ENCODE measurements at places on chromosomes 12 and 14.
A peak's percentile ranks its signal among the peaks of the same experiment; 100 is the strongest.

DNA sequence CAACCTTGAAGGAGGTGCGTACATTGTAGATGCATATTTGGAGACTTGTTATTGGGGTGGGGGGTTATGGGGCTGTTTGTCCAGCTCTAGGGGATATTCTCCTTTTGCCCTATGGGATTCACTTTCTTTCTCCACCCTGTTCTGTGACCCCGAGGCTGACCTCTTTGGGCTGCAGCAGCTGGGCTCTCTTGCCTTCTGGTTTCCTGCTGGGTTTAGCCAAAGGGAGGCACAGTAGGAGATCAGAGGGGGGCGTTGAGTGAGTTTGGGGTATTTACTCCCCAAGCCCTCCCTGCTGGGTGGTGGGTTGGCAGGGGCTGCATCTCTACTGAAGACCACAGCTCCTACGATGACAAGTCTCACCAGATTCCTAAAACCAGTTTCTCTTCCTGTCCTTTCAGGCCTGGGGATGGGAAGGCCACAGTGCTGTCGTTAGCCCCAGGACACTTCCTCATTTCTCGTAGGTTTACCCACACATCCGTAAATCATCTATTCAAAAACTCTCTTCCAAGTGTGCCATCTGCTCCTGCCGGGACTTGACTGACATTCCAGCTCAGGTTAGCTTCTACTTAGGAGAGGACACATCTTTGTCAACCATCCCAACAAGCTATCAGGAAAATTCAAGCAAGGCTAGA lies 127.1 kb downstream of the TMEM30B start:
- DNase-seq, result no peak

DNA sequence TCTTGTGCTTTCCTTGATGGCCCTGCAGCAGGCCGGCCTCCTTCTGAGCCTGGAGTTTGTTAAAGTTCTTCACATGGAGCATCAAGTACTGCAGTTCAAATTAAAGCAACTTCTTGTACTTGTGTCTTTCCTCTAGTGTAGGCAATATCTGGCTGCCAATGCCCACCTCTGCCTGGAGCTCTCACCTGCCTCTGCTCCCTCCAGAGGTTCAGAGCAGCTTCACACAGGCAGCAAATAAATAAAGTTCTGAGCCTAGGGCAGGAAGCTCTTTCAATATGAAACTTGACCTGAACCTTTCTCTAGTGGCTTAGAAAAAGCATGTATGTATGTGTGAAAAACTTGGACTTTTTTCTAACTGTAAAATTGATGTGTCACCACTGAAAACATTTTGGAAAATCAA lies 65.9 kb downstream of the ITPR2 start:
- no peak for DNase-seq

GRCh38 chr12:6745741-6746525 lies 7.0 kb downstream of the MLF2 start:
- no peak for DNase-seq

DNA sequence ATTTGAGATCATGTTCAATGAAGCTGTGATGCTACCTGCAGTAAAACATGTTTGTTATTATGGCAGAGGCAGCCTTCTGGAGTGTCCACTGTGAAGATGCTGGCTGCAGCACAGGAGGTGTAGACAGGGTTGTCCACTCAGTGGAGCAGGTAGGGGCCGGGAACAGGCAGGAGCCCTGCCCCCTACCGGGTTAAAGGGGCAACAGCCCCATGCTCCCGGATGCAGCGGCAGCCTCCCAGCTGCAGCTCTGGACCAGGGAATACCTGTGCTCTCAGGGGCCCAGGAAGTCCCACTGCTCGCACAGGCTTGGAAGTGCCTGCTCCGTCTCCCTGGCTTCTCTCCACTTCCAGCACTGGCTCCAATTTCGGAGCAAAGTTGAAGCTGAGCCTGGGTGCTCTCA lies 401.6 kb downstream of the FOXG1 start:
- DNase-seq, result no peak

DNA sequence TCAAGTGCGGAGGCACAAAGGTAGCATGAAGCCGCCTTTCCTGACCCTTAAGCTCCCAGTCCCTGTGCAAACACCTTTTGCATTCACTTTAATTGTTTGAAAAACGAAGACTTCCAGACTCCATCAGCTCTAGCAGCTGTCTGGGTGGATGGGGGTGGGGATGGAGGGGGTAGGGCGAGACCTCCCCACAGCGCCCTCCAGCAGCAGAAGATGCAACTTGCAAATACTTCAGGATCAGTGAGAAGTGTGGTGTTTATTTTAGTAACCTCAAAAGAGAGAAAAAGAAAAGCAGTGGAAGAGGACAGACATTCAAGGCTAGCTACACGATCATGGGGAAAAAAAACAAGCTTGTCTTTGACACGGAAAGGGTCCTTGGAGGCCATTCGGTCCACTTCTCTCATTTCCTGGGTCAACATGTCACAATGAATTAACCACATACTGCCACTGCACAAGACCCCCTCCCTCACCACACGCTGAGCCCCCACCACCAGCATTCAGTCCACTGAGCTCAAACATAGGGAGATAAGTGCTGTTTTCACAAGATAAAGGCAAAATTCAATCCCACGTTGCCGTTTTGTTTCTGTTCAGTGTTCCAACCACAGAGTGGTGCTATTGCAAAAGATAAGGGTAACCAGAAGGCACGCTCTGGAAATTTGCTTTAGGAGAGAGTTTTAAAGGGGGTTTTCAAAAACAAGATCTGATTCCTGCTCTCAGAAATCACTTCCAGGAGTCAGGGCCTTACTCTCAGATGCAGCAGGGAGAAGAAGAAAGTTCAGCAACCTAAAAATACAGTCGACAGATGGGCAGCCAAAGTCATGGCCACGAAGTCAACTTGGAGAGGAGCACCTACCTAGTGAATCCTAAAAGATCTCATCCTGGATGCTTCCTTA lies 3.3 kb upstream of the NTF3 start:
- peak; percentile 4 for DNase-seq

DNA sequence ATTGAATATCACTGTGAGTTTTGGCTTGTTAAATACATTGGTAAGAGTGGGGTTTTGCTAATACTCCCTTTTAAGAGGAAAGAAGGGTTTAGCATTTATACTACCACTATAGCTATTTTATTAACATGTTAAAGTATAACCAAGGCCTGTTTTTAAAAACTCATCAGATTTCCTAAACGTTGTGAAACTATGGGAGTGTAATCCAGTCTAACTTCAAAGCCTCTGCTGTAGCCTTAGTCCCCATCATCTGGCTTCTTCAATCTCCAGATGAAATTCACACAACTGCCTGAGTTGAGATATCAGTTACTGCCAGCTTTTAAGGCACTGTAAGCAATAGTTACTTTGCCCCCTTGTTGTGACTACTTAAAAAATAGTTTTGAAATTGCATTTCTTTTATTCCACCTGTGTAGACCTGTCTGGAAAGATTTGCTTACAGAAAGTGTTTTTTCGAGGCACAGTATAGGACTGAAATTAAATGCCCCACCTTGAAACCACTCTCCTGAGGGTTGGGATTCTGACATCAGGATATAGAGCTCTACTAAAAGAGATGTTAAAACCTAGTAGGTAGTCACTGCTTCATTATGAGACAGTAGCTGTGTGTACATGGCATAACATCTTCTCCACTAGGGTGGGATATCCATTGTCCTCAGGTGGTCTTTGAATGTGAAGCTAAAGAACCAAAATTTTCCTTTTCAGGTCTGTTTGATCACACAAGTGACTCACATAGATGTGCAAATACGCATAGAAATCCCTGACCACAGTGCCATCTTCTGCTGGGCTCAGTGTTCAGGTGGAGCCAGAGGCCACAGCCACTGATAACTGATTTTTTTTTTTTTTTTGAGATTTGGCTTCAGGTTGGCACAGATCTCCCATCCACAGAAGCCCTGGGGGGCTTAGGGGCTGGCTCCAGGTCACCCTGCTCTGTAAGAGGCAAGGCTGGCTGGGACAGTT lies 125.5 kb downstream of the DAAM1 start:
- no peak for DNase-seq

DNA sequence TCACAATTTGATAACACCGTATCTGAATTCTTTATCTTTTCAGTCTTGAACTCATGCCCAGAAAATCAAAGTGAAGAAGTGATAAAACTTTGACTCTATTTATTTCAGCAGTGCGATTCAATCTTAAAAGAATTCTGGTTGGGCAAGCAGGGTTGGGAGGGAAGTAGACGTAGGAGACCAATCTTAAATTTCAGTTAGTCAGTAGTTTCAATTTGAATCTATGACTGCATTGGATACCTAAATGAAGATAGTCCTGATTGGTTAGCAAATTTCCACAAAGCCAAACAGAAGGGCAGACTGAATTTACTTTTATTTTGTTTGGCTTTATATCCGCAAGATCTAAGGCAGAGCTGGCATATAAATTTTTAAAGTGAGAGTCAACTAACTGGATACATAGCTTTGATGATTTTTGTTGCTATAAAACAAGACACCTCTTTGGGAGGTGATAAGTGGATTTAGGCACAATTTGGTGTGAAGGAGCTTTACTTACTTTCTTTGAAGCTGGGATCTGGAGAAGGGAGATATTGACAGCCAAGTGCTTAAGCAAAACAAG lies 2.6 kb downstream of the ACSS3 start:
- no peak for DNase-seq

DNA sequence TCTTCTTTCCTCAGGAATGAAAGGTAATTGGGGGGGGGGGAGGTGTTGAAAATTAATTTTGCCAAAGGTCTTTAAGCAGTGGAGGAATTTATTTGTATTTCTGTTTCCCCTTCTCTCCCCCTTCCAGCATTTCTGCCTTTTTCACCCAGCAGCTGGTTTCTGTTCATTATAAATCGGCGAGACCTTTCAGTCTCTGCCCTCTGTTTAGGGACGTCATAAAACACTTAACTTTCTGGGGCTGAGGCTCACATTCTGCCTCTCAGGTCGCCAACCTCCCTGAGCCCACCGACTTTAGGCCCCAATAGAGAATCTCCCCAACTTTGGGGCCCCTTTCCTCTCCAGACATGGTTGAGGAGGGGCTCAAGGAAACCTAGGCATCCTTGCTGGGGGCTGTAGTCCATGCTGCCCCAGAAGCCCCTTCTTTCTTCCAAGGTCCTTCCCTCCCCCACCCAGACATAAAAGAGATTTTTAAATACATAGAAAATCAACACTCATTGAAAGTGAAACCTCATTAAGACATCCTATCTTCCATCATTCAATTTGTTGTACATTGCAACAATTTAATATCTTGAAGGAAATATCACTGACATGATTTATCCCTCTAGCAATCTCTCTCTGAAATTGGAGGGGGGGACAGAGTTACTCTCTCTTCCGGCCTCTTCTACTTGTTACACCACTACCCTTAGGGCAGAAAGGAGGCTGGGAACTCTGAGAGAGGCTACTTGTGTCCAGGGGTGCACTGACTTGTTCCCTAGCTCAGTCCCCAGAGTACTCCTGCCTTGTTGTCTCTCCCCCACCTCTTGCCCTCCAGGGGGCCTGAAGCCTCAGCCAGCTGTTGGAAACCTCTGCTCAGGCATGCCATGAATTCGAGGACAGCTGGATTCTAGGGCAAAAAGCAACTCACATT lies 2.5 kb upstream of the HOXC6 start:
- DNase-seq, result no peak

DNA sequence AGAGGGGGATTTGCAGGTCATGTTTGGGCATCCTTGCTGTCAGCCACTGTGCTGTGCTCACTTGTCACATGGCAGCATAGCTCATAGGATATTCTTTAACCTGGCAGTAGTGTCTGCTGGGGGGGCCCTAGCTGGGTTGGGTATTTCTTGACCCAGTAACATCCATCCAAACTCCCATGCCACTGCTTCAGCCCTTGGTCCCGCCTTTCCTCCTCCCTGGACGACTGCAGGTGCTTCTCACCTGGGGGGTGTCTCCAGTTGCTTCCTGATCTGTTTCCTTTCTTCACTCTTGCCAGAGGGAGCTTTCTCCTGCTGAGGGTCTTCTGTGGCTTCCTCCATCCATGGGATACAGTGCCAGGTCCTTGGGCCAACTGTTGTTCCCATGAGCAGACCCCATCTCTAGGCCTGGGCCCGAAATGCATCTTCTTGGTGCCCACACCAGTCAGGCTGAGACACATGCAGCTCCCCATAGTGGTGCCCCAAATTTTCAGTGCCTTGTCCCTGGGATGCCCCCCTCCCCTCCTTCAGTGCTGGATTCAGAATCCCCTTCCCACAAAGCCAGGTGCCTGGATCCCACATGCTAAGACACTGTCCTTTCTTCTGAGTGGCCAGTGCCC lies 20.5 kb downstream of the C14orf132 start:
- DNase-seq, result no peak

- no peak for DNase-seq
Measured at GRCh38 chr14:106062502-106063272, 536.3 kb downstream of the TMEM121 start.

DNA sequence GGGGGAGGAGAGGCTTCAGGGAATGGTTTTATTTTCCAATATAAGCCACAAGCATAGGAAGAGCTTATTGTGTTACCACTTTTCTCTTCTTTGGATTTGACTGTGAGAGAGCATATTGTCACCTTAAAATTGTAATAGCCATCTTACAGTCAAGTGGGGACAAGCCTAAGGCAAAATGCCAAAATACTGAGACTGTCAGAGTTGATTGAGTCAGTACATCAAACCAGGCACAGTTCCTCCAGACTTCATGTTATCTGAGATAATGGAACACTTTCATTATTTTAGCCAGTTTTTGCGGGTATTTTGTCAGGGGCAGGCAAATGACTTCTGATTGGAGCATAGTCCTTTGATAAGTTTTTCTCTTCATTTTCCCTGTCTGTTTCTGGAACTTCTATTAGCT lies 19.5 kb upstream of the NUBPL start:
- DNase-seq, result no peak

- no peak for DNase-seq
Measured at GRCh38 chr12:4719821-4720636, at the start of gene GALNT8. Gene GALNT8 (plus strand): TSS chr12:4720400. CDS start chr12:4720678, 278 bp downstream.
